ENCODE measurements at places on chromosomes 6 and 20. TPM values are rescaled to one million over a fixed set of nuclear protein-coding genes. Genes with fewer than 3 reads are reported as not detected.

- no peak for DNase-seq
Measured at GRCh38 chr6:167678102-167679101, 148.3 kb upstream of the AFDN start.

Gene EYA4
- 5.7 TPM for total RNA-seq

Gene MEA1
- total RNA-seq, result 18.6 TPM

DNA sequence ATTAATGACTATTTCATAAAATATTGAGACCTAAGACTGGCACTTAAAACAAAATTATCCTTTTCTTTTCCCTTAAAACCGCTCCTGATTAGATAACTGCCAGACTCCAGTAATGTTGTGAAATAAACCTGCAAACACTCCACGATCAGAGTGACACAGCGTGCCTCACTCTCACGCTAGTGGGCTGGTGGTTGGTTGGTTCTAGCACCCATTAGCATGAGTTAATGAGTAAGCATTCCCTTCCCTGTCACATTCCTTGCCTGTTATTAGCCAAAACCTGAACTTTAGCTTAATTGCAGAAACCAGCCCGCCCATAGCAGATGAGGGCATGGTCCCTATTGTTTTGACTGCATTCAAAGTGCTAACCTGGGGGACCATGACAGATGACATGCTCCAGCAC is 193.4 kb downstream of the CD83 start:
- peak; percentile 61 for DNase-seq

DNA sequence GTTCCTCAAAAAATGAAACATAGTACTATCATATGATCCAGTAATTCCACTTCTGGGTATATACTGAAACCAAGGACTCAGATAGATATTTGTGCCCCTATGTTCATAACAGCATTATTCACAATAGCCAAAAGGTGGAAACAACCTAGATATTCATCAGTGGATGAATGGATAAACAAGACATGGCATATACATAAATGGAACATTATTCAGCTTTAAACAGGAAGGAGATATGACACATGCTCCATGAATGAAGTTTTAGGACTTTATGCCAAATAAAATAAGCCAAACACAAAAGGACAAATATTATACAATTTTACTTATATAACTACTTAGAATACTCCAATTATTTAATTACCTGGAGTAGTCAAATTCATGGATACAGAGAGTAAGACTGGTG is 16.4 kb downstream of the PLCB1 start:
- peak; percentile 42 for DNase-seq

Gene ZSWIM3
- 4.3 TPM for total RNA-seq

Gene SLC32A1
- not detected for total RNA-seq

- peak; percentile 68 for DNase-seq
Measured at GRCh38 chr6:44054721-44055559, 72.3 kb downstream of the MRPL14 start.

- DNase-seq, result no peak
Measured at GRCh38 chr20:62116558-62117361, 5.5 kb upstream of the LSM14B start.

Gene SOBP
- total RNA-seq, result 7.4 TPM

Gene MOXD1
- total RNA-seq, result 78.8 TPM

DNA sequence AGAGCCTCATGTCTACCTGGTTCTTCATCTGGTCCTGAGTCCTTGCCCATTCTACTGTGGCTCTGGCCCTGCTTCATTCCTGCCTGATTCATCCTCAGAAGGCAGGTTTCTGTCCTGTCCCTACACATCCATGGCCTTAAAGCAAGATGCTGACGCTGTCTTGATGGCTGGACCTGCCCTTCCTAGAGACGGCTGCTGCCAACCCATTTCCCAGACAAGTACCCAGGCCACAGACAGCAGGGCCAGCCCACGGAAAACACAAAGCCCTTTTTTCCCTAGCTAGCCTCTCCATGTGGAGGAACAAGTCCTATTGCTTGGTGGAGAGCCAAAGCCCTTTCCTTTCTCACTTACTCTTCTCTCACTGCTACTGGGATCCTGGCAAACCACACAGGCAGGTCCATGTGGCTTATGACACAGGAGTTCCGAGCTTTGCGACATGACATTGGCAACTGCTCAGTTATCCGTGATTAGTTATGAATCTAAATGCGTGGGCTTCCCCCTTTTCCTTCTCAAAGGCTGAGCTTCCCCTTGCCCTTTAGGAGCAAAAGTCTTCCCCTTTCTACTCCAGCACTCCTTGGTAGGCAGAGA is 72.9 kb downstream of the SLC22A3 start:
- peak; percentile 21 for DNase-seq

Gene UTRN
- total RNA-seq, result 281 TPM

GRCh38 chr6:142550310-142551063 is 248.7 kb downstream of the ADGRG6 start:
- no peak for DNase-seq

GRCh38 chr6:37583261-37583660 is 83.6 kb upstream of the CCDC167 start:
- no peak for DNase-seq

DNA sequence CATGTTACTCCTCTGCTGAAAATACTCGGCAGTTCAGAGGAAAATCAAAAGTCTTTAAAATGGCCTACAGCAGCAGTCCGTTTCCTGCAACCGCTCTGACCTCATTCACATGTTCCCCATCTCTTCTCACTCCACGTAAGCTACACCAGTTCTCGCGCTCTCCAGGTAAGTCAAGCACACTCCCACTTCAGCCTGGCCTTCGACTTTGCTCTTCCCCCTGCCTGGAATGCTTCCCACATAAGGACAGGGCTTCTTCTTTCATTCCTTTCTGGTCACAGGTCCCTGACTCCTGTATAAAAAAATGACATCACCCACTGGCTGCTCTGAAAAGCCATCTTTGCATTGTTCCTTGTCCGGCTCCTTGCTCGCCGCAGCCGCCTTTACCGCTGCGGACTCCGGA is 42.7 kb downstream of the MGME1 start:
- no peak for DNase-seq

Gene CALHM5
- 6.8 TPM for total RNA-seq

GRCh38 chr6:117550078-117550600 is 52.2 kb downstream of the GOPC start:
- no peak for DNase-seq

Gene PLEKHG1
- 3.7 TPM for total RNA-seq

DNA sequence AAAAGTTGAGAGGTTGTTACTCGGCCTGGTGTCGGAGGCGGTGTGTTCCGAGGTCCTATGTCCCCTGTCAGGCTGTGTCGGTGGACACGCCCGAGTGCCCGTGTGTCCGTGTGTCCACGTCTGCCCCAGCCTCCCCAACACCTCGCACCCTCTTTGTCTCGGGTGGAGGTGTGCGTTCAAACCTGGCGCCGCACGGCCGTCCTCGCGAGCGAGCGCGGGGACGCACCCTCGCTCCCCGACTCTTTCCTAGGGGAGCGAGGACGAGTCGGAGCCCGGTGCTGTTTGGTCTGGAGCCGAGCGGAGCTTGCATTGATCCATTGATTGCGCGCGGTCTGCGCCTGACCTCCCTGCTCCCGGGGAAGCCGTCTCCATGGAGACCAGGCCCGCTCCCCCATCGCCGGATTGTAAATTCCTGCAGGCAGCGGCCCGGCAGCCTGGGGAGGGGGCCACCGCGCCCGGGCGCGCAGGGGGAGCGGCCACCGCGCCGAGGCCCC is 411 bp upstream of the SCUBE3 start:
- DNase-seq, result no peak

GRCh38 chr6:119241111-119241465 is 108.5 kb downstream of the MAN1A1 start:
- DNase-seq, result peak; percentile 21

Gene BLCAP
- 35.9 TPM for total RNA-seq

Gene HDAC2
- 176 TPM for total RNA-seq

GRCh38 chr6:118869894-118870589 is 23.9 kb upstream of the ASF1A start:
- peak; percentile 55 for DNase-seq

Gene COL9A3
- 0.98 TPM for total RNA-seq

Gene PHACTR3
- not detected for total RNA-seq

GRCh38 chr6:43336382-43336781 is 27.8 kb upstream of the CRIP3 start:
- DNase-seq, result peak; percentile 17

GRCh38 chr20:7022597-7022996 is 255.1 kb downstream of the BMP2 start:
- no peak for DNase-seq

- no peak for DNase-seq
Measured at GRCh38 chr6:88499845-88500699, 333.9 kb upstream of the CNR1 start.

Gene PTCHD4
- total RNA-seq, result 9.8 TPM

- DNase-seq, result no peak
Measured at GRCh38 chr20:49630396-49630951, 62.5 kb upstream of the PTGIS start.

Gene FAM217A
- total RNA-seq, result not detected

GRCh38 chr20:8744228-8744844 is 324.6 kb upstream of the PLCB4 start:
- DNase-seq, result peak; percentile 58

DNA sequence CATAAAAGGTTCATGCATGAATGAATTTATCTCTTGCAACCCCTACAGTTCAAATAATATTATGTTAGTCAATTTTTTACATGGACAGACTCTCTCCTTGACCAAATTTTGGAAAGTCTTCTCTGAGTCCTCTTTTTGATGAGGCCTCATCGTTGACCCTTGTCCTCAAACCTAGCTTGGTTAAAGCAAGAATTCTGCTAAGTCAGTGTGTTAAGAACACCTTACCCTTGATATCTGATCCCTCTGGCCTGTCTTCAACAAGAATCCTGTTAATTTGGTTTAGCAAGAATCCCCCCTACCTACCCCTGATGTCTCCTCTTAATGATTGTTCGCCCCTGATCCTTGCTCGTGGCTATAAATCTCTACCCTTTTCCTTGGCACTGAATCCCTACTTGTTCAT is 301.4 kb downstream of the LAMA2 start:
- no peak for DNase-seq

DNA sequence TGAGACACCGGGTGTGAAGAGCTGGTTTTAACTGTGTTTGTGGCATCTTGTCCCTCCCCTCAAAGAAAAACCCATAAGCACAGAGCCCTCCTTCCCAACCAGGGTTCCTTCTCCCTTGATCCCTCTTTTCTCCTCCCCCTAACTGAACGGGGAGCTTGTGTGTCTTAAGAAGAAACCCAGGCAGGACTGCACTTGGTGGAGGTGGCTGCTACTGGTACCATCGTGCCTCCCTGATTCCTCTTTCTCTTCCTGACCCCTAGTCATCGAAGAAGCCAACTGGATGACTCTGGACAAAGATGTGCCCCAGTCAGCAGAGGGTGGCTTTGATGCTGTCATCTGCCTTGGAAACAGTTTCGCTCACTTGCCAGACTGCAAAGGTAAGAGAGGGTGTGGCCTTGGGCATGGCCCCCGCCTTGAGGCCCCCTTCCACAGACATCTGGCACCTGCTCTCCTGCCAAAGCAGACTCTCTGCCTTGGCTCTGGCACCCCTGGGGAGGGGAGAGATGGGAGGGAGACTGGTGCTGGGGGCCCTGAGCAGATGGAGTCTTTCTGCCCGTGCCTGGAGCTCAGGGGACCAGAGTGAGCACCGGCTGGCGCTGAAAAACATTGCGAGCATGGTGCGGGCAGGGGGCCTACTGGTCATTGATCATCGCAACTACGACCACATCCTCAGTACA is 2.1 kb downstream of the GNMT start:
- DNase-seq, result no peak

DNA sequence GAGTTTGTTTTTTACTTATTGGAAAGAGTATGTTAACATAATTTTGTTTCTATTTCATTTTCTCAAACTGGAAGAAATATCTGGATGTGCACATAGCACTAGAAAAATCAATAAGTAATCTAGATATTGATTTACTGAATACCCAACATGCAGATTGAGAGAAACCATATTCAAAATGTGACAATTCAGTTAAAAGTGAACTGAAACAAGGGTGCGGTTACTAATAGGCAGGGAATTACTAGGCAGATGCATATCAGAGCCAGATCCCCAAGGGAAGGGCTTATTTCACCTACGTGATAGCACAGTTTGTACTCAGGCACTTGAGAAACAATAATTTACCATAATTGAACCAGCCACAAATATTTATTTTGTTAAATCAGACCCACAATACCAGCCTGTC is 493.1 kb upstream of the FLRT3 start:
- no peak for DNase-seq

- peak; percentile 56 for DNase-seq
Measured at GRCh38 chr6:52558266-52559000, 18.4 kb downstream of the TRAM2 start.

GRCh38 chr6:4812068-4812467 is 35.9 kb downstream of the CDYL start:
- DNase-seq, result no peak

GRCh38 chr6:26430787-26431186 is 9.5 kb upstream of the BTN3A3 start:
- no peak for DNase-seq

DNA sequence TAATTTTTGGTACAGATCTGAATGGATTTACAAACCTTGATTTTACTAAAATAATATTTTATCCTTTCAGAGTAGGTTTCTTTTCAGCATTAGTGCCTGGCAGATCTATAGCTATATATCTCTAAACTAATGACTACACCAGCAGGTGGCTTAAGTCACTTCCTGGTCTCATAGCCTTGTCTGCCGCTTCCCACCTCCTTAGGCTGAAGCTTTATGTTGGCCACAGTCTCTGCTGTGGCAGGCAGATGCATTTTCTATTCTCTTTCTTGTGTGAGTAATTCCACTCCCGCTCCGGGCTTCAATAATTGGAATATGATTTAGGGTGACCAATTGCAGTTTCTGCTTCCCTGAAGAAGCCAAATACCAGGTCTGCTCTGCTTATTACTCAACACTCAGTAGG is 226.8 kb upstream of the HS3ST5 start:
- no peak for DNase-seq

Gene ACTL10
- total RNA-seq, result 2.5 TPM

Gene RIN2
- total RNA-seq, result 36.6 TPM
